Astrocyte of the cerebellum (primary cell): ENCODE measurements at places on chromosomes 16 and 17.
A peak's percentile ranks its signal among the peaks of the same experiment; 100 is the strongest.

DNA sequence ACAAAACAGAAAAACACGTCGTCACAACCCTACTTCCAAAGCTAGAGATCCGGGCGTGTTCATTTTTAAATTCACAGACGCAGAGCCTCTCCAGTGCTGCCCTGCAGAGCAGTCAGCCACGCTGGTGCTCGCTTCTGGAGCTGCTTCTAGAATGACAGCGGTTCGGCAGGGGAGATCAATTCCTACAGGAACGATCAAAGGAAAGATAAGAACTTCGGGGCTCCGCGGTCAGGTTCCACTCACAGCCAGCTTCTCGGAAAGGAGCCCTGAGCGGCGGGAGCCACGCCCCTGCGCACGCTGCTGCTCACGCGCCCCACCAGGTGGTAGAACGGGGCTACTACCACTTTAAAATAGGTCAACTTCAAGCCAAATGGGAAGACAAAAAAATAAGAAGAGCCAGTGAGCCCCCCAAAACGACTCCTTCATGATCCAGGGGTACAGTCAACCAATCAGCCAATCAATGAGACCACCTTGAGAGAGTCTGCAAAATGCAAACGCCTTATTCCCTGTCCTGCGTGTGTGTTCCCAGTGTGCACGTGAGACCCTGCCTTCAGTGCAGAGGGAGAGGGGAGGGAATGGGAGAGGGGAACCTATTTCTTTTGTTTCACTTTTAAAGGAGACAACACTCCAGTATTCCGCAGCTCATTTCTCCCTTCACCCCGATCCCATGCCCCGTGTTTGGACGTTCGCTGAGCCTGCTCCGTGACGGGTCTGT lies 209.7 kb downstream of the RBFOX3 start:
- DNase-seq = peak; percentile 12

DNA sequence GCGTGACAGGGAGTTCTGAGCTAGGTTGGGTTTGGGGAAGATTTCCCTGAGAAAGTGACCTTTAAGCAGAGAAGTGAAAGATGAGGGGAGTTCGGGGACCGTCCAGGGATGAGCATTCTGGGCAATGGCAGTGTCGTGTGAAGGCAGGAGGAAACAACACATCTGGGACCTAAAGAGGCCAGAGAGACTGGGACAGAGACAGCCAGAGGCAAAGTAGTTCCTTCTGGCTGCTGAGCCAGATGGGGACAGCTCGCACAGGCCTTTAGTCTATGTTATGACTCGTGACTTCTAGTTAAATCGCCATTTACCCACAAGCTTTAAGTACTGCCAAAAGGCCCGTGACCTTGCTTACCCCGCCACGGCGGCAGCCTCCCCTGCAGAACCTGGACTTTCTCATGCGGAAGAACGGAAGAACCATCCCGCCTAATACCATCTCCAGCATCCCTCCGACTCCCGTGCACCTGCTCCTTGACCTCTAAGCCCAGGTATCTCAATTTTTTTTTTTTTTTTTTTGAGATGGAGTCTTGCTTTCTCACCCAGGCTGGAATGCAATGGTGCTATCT lies 8.5 kb upstream of the MED11 start:
- DNase-seq = no peak

DNA sequence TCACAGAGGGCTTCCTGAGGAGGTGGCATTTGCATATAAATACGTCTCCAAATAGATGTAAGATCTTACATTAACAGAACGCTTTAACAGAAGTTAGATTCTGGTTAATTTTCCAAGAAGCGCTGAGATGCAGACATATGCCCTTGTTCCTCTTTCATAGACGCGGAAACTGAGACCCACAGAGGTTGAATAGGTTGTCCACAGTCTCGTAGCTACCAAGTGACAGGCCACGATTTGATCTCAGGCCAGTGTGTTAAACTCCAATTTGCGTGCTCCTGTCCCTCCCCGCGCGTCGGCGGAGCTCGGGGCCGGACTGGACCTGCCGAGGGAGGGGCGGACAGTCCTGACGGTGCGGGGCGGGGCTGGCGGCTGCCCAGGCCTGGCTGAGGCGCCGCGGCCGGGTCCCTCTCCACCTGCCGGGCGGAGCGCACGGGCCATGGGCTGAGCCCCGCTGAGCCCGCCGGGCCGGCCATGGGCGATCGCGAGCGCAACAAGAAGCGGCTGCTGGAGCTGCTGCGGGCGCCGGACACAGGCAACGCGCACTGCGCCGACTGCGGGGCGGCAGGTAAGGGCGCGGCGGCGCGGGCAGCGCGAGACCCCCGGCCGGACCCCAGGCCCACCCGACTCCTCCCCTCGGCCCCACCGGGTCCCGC lies at the start of gene ADAP2:
Gene ADAP2, plus strand, starts transcription at position 402 of the 653 bp plus-strand sequence. Its CDS starts 70 bp downstream, at position 472.
- no peak for DNase-seq

DNA sequence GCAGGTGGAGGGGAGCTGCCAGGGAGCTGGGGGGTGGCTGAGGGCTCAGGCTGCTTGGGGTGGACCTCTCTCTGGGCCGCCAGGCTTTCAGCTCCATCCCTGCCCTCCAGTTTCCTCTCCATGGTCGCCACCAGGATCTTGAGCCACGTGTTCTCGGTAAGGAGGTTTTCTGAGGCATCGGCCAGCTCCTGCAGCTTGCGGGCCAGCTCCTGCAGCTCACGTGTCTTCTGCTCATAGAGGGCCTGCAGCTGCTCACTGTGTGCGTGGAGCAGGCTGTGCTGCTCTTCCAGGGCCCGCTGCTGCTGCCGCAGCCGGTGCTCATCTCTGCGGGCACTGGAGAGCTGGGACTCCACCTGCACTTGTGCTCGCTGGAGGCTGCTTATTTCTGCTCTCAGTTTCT lies 11.0 kb downstream of the SNN start:
- DNase-seq = no peak

DNA sequence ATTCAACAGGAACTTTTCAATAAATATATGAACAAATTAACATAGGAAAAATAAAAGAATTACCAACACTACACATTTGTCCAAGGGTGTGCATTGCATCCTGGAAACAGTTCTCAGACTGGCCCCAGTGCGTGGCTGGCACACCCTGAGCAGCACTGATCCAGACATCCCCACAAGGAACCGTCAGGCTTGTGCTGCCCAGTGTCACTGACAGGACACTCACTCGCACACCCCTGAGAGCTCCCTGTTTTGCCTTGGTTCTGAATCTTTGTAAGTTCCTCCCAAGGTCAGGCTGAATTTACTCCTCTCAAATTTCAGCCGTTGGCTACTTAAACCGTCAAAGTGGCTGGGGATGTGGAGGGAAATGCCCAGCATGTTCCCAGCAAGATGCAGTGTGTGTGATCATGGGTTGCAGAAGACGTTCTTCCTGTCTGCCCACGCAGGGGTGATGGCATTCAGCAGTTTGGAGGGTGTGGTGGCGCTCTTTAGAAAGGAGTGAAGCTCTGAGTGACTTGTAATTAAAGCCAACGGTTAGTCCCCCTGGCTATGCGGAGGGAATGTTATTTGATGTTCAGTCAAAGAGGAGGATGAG lies 1.7 kb downstream of the MT2A start:
- peak; percentile 60 for DNase-seq

DNA sequence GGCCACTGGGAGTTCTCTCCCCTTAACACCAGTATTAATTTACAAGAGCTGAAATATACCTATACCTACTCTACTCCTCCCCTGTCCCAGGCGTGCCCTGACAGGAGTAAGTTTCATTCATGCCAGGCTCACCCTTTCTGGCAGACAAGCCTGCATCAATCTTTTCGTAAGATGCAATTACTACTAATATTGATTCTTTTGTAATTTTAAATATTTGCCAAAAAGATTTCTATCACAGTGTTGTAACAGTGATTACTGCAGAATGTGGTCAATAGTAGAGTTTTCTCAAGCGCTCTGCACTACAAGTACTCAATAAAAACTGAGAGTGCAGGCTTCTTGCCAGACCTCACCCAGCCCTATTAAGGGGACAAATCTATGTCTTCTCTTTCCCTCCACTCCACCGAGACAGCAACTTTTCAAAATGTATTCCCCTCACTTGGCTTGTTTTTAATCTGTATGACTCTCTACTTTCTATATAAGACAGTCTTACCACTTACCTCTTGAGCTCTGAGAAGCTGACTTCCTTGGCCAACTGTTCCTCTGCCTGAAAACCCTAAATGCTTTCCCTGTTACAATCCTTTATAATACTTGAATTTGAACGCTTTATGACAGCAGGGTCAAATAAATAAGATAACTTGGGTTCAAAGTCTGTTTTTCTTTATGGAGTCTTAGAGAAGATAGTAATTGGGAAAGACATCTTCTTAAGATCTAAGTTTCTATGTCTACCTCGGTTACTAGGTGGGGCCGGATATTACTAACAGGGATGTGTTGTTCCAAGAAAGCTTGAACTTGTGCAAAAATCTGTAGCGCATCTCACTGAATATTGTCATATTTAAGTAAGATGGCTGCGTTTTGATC lies at the start of gene TMIGD1:
Gene TMIGD1, minus strand, starts transcription at position 555 of the 858 bp plus-strand sequence. CDS start 1,924 bp downstream, outside the sequence.
- DNase-seq = no peak

GRCh38 chr16:79018650-79019429 lies 581.7 kb downstream of the MAF start:
- DNase-seq = no peak

DNA sequence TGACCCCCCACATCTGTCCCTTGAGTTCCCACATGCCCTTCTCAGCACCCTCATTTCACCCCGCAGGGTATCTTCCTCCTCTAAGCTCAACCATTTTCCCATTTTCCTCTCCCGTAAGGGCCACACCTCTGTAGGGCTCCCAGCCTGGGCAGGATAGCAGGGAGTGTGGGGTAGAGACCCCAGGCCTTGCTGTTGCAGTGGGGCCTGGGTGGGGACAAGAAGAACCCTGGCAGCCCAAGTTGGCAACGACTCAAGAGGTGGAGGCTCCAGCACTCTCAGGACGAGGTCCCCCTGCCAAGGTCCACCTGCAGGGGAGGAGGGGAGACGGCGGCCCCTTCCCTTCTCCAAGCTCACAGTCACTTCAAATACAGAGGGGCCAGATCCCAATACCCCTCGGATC lies 2.0 kb upstream of the TMEM92 start:
- no peak for DNase-seq

GRCh38 chr17:39155654-39156053 lies 4.2 kb upstream of the PLXDC1 start:
- DNase-seq = no peak

- DNase-seq = no peak
Observed at GRCh38 chr16:17313085-17313611, 157.6 kb downstream of the XYLT1 start.

GRCh38 chr16:2295056-2295798 lies 27.3 kb upstream of the RNPS1 start:
- no peak for DNase-seq

GRCh38 chr17:80146121-80147034 lies 550 bp downstream of the EIF4A3 start:
- no peak for DNase-seq
